ENCODE measurements at places on chromosomes 4 and X. TPM values are rescaled to one million over a fixed set of nuclear protein-coding genes. Genes with fewer than 3 reads are reported as not detected.

Gene ADH1A
- total RNA-seq: not detected

Gene TEX11
- not detected for total RNA-seq

Gene GBA3
- 0.54 TPM for total RNA-seq

Gene CHIC1
- 8.5 TPM for total RNA-seq

Gene ETDA
- not detected for total RNA-seq

Gene ANXA5
- total RNA-seq: 246 TPM

Gene VGLL1
- total RNA-seq: 92.2 TPM

GRCh38 chr4:26288355-26288909, 32.4 kb upstream of the RBPJ start:
- no peak overlapping the region for H3K4me3 ChIP-seq
- peak overlapping the region; percentile 85 for H3K27ac ChIP-seq
- DNase-seq: peak; percentile 39
- H3K4me1 ChIP-seq: no peaks in the 10 kb centered on the region

GRCh38 chr4:182905038-182905437, 12.1 kb downstream of the DCTD start:
- no peaks in the 10 kb centered on the region for H3K4me1 ChIP-seq
- DNase-seq: no peak
- H3K4me3 ChIP-seq: no peak overlapping the region
- no peak overlapping the region for H3K27ac ChIP-seq

DNA sequence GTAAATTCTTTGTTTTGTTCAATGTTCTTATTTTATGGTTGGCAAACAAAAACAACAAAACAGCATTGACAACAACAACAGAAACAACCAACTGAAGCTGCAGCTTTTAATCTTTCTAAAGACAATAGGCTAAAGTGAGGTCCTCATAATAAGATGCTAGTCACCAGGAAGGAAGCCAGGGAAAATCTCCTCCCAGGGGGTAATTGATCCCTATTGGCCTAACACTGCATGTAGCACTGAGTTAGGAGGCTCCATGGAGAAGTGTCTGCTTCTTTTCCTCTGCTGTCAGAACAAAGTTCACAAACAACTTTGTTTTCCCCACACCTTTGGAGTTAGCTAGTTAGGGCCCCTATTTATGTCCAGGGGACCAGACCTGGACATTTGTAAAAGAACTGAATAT, 4.7 kb upstream of the LRAT start:
- H3K4me1 ChIP-seq: peaks cover 9% of the 10 kb centered on the region
- H3K4me3 ChIP-seq: no peak overlapping the region
- no peak overlapping the region for H3K27ac ChIP-seq
- peaks cover 9% of the 10 kb centered on the region for H3K36me3 ChIP-seq
- DNase-seq: no peak
- H3K27me3 ChIP-seq: no peaks in the 10 kb centered on the region

DNA sequence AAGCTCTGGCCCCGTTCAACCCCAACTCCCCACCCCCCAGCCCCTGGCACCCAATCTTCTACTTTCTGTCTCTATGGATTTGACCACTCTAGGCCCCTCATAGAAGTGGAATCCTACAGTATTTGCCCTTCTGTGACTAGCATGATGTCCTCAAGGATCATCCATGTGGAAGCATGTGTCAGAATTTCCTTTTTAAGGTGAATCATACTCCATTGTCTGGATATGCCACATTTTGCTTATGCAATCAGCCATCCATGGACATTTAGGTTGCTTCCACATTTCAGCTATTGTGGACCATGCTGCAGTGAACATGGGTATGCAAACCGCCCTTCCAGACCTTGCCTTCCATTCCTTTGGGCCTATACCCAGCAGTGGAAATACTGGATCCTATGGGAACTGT, 15.5 kb downstream of the CCNQ start:
- no peaks in the 10 kb centered on the region for H3K36me3 ChIP-seq
- H3K27ac ChIP-seq: no peak overlapping the region
- H3K27me3 ChIP-seq: peaks cover 25% of the 10 kb centered on the region

DNA sequence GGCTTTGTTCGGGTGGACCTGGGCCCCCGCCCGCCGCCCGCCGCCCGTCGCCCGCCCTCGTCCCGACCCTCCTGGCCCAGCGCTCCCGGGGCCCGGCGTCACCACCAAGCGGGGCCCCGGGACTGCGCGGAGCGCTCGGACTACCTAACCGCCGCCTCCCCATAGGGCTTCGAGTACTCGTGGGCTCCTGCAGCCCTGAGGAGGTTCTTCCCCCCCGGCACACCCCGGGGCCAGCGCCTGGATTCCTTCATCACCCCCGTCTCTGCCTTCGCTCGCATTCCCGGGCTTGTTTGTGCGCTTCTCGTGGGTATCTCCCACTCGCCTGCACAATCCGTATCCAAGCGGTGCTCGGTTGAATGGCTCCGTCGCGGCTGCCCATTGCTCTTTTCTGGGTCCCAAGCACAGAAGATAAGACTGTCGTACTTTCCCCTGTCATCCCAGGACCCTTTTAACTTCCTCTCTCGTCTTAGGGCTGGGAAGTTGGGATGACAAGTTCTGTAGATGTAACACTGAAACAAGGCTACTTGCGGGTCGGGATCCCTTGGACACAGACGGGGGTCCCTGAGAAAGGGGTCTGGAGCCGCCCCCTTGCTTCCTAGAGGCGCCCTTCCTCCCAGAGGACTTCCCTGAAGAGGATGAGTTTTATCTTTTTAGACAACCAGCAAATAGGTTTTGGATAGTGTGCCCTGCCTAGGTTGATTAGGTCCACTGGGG, 565 bp downstream of the MOB1B start:
- H3K4me3 ChIP-seq: peak overlapping the region; percentile 93
- H3K36me3 ChIP-seq: peaks cover 21% of the 10 kb centered on the region
- no peaks in the 10 kb centered on the region for H3K27me3 ChIP-seq

GRCh38 chr4:164904941-164905340, 28.0 kb downstream of the APELA start:
- H3K27me3 ChIP-seq: no peaks in the 10 kb centered on the region
- H3K36me3 ChIP-seq: no peaks in the 10 kb centered on the region
- no peaks in the 10 kb centered on the region for H3K4me1 ChIP-seq
- H3K4me3 ChIP-seq: no peak overlapping the region
- no peak overlapping the region for H3K27ac ChIP-seq

DNA sequence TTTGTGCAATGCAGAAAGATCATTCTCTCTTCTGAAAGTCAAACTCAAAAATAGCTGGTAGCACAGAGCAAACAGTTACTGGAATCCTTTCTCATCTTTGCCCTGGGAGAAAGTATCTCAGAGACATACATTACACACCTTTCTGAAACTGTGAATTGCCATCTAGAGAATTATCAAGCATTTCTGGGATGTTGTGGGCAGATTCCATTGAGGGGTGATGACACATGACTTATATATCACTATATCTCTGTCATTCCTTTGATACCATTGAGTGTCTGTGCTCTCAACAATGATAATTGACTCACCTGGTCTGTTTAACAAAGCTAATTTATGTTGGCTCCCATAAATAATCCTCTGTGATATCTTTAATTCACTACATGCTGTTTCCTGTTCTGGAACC, 13.0 kb downstream of the SLIT2 start:
- no peak overlapping the region for H3K4me3 ChIP-seq
- H3K27me3 ChIP-seq: no peaks in the 10 kb centered on the region
- no peak overlapping the region for H3K27ac ChIP-seq
- H3K4me1 ChIP-seq: no peaks in the 10 kb centered on the region

DNA sequence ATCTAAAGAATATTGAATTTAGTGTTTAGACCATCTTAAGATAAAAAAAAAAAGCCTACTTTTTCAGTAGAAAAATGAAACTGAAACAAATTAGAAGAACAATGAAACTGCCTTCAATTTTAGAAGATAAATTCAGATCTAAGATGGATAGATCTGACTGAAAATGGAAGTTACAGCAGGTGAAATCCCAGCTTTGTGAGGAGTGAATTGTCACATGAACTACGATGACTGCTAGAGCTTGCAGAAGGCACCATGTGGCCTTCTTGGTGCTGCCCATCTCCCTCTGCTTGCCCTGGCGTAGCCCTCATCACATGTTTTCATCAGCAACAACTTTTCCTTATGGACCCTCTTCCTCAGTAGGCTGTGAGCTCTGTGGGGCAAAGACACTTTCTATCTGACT, 51.4 kb upstream of the EMCN start:
- H3K36me3 ChIP-seq: no peaks in the 10 kb centered on the region
- no peaks in the 10 kb centered on the region for H3K4me1 ChIP-seq
- no peak overlapping the region for H3K27ac ChIP-seq
- H3K27me3 ChIP-seq: no peaks in the 10 kb centered on the region

GRCh38 chr4:8534129-8534528, 46.1 kb upstream of the GPR78 start:
- H3K4me3 ChIP-seq: peak overlapping the region; percentile 62
- H3K36me3 ChIP-seq: peaks cover 23% of the 10 kb centered on the region
- H3K27ac ChIP-seq: peak overlapping the region; percentile 81
- no peaks in the 10 kb centered on the region for H3K27me3 ChIP-seq

DNA sequence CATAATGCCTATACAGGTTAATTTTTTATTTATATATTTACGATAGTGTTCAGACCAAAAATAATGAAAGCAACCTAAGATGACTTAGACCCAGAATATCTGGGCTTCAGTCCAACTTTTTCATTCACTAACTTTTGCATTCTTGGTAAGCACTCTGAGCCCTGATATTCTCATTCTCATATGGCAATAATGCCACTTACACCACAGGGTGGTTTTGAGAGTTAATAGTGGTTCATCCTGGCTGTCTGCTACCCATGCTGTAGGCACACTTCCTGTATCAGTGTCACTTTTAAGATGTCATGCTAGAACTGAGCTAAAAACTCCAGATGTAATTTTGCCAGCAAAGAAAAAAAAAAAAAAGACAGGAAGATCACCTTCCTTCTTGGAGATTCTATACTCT, 508.7 kb upstream of the FMR1 start:
- no peaks in the 10 kb centered on the region for H3K36me3 ChIP-seq
- no peaks in the 10 kb centered on the region for H3K4me1 ChIP-seq
- H3K27ac ChIP-seq: no peak overlapping the region
- H3K4me3 ChIP-seq: no peak overlapping the region

- H3K27ac ChIP-seq: peak overlapping the region; percentile 95
- no peak for DNase-seq
- H3K27me3 ChIP-seq: no peaks in the 10 kb centered on the region
- peaks cover 44% of the 10 kb centered on the region for H3K4me1 ChIP-seq
These were observed 848 bp downstream of the RAB9A start for GRCh38 chrX:13689741-13690211.

DNA sequence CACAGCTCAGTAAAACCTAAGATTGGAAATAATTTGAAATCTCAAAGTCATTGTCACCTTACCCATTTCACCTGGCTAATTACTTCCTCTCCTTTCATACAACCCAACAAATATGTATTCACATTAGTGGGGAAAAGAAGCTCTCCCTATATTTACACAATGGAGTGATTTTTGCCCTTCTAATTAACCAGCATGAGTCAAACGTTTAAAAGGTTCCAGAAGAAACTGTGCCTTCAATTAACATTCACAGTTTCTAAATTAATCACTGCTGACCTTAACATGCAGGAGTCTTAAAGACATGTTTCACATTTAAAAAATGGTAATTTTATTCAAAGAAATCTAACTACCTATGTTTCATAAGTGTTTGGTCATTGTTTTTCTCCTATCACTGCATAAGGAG, 254.6 kb downstream of the CBLL2 start:
- H3K4me3 ChIP-seq: no peak overlapping the region
- no peaks in the 10 kb centered on the region for H3K36me3 ChIP-seq
- no peak overlapping the region for H3K27ac ChIP-seq
- DNase-seq: no peak

- H3K4me1 ChIP-seq: peaks cover 13% of the 10 kb centered on the region
These were observed 264.5 kb downstream of the RCHY1 start for GRCh38 chr4:75249739-75250138.

DNA sequence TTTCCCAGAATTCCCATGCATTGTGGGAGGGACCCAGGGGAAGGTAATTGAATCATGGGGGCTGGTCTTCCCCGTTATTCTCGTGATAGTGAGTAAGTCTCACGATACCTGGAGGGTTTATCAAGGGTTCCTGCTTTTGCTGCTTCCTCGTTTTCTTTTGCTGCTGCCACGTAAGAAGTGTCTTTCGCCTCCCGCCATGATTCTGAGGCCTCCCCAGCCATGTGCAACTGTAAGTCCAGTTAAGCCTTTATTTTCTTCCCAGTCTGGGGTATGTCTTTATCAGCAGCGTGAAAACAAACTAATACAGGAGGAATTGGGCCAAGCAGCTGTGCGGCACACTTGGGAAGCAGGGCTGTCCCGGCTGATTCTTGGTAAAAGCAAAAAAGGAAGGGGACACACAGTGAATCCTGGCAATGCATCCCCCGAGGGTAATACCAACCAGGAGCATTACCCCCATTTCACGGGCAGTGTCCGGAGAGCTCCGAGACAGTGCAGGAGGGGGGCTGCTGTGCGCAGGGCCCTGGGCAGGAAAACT, 185.7 kb downstream of the AFAP1 start:
- peak overlapping the region; percentile 65 for H3K4me3 ChIP-seq
- H3K36me3 ChIP-seq: peaks cover 32% of the 10 kb centered on the region
- peaks cover 11% of the 10 kb centered on the region for H3K4me1 ChIP-seq
- peak; percentile 38 for DNase-seq

Data from Calu3 (cell line).